Activated CD4-positive, alpha-beta memory T cell treated with anti-CD3 and anti-CD28 coated beads for 36 hours (primary cell): ENCODE measurements at places on chromosomes 13 and 19. TPM values are rescaled to one million over a fixed set of nuclear protein-coding genes. Genes with fewer than 3 reads are reported as not detected.

The BCKDHA gene
- total RNA-seq = 17.4 TPM

- DNase-seq = no peak
Measured at GRCh38 chr19:48668332-48668731, 4.5 kb downstream of the NTN5 start.

The TFDP1 gene
- total RNA-seq = 156 TPM

The SERP2 gene
- not detected for total RNA-seq

The FOXO1 gene
- 34.5 TPM for total RNA-seq

The N4BP2L1 gene
- 22.1 TPM for total RNA-seq

- no peak for DNase-seq
Measured at GRCh38 chr19:6772866-6773322, 386 bp downstream of the VAV1 start.

The NLRP4 gene
- total RNA-seq = not detected

DNA sequence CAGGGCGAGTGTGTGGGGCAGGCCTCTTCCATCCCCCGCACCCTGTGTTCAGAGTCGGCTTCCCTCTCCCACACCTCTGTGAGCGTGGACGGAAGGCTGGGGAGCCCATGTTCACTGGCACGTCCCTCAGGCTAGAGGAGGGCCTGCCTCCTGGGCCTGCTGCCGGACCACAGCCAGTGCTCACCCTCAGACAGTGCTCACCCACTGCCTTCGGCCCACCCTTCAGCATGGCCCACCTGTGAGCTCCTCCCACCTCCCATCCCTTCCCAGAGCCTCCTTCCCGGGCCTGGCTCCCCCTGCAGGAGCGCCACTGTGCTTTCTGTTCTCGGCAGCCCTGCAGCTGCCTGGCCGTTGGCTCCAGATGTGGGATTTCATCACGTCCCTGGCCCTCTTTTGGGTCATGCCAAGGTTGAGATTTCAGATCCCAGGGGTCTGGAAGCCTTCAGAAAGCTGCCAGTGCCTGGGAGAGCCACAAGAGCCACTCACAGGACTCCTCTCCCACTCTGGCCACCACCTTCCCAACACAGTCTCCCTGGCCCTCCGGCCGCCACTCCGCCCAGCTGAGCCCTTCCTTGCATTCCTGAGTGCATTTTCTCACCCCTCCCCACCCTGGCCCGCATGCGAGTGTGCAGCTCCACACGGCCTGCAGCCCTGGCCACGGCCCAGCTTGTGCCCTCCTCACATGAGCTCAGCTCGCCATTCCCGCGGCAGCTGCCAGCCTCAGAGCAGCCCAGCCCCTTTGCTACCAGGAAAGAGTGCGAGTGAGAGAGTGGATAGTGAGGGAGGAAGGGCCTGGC is 25.3 kb downstream of the CAPN12 start:
- no peak for DNase-seq

DNA sequence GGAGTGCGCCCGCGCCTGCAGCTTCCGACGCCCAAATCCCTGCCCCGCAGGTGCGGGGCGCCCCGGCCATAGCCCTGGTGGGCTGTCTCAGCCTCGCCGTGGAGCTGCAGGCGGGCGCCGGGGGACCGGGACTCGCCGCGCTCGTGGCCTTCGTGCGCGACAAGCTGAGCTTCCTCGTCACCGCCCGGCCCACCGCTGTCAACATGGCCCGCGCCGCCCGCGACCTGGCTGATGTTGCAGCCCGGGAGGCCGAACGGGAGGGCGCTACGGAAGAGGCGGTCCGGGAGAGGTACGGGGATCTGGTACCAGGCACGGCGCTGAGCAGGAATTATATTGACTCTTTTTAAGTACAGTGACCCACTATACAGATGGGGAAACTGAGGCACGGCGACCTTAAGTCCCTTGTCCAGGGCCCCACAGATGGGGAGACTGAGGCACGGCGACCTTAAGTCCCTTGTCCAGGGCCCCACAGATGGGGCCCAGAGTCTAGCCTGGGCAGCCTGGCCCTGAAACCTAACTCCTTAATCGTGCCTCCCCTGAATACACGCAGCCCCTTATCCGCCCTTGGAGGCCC is 586 bp downstream of the MRI1 start:
- peak; percentile 53 for DNase-seq

DNA sequence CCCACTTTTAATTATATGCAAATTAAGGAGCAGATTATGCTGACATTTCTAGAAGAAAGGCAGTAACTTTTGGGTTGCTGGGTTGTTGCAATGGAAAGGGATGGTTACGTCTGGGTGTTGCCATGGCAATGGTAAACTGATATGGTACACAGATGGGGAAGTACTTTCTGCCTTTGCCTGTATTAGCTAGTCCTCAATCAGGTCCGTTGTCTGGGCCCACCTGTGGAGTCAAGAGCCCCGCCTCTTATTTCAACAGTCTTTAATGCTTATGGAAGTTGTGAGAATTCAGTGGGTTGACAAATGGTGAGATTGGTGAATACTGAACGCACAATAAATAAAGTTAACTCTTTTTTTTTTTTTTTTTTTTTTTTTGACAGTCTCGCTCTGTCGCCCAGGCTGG is 30.6 kb upstream of the DPP9 start:
- no peak for DNase-seq

The AMER2 gene
- total RNA-seq = not detected

GRCh38 chr19:51702825-51703574 is 9.9 kb downstream of the SPACA6 start:
- DNase-seq = peak; percentile 23

GRCh38 chr19:56725829-56726424 is 54.4 kb upstream of the ZNF835 start:
- no peak for DNase-seq

GRCh38 chr13:37657134-37657533 is 58.6 kb upstream of the POSTN start:
- DNase-seq = no peak

- no peak for DNase-seq
Measured at GRCh38 chr13:109256866-109257760, 529.3 kb downstream of the IRS2 start.

- no peak for DNase-seq
Measured at GRCh38 chr13:97279913-97280312, 57.8 kb downstream of the MBNL2 start.

GRCh38 chr19:55667511-55667910 is 7.5 kb upstream of the EPN1 start:
- no peak for DNase-seq
